ENCODE measurements at places on chromosomes 11 and 22.

- DNase-seq, result no peak
Observed at GRCh38 chr11:48081151-48082010, 101.0 kb downstream of the PTPRJ start.

- DNase-seq, result no peak
Observed at GRCh38 chr11:103368145-103368544, 258.9 kb downstream of the DYNC2H1 start.

- no peak for DNase-seq
Observed at GRCh38 chr11:57913715-57914704, 109.7 kb upstream of the OR9Q1 start.

DNA sequence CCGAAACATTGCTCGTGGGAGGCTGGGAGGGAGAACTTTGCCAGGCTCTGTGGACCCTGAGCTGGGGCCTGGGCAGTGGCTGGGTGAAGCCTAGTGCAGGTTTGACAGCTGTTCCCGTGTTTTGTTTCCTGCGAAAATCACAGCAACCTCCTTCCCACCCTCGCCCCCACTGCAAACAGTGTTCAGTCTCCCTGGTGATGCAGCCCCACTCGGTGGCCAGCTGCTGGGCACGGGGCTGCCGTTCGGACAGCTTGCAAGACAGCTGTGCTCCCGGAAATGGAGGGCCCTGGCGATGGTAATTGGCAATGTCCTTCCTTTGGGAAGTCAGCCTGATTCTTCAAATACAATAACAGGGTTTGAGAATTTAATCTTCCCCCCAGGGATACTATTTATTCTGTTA lies 10.4 kb upstream of the GAL start:
- no peak for DNase-seq

GRCh38 chr11:27707676-27708075 lies 7.4 kb upstream of the BDNF start:
- no peak for DNase-seq

GRCh38 chr11:1278766-1279673 lies 30.4 kb downstream of the TOLLIP start:
- DNase-seq, result no peak

DNA sequence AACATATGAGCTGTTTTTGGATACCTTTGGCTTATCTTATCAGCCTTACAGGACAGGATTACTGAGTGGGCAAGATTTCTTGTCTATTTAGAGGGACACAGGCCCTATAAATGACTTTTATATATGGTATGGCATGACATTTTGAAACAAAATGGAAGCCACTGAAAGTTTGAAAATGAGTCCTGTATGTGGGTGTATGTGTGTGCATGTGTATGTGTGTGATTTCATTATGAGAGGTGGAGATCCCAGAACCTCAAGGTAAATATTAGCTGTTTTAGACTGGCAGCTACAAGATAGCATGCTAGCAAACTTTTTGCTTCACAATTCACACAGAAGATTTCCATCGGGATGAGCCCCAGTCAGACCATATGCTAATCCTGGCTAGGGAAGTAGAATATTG lies 970.5 kb upstream of the CCDC90B start:
- no peak for DNase-seq

DNA sequence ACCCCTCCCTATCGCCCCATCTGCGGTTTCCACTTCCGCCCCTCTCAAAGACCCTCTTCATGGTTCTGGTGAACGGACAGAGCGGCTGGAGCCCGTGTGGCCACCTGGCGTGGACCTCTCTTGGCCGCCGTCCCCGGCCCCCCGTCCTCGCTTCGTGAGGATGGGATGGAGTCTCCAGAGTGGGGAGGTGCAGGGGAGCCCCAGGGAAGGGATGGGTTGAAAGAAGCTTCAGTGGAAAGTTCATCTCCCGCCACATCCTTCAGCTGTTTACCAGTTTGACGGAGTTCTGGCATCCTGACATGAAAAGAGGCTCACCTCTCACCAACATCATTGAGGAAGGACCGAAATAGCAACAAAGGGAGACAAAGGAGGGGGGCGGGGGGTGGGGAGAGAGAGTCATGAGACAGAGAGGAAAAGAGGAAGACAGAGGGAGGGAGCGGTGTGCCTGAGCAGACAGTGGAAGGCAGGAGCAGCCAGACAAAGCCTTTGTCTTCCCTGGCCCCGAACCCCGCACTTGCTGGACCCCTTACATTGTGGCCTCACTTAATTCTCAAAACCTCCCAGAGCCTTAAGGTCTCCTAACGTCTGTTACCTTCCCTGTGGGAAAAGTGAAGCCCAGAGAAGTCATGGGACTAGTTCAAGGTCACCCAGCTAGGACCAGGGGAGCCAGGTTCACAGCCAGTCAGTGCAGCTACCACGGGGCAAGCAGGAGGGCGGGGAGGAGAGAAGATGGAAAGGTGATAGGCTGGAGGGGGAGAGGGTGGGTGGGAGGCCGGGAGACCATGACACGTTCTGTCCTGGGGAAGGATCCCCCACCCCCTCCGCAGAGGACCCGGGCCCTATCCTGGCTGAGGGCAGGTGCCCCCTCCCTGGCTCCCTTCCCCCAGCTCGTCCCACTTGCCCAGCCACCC lies 54.9 kb downstream of the CD6 start:
- no peak for DNase-seq

GRCh38 chr11:8596504-8597046 lies 2.5 kb upstream of the STK33 start:
- no peak for DNase-seq

- DNase-seq, result no peak
Observed at GRCh38 chr11:46616551-46617133, 385 bp downstream of the HARBI1 start.

- no peak for DNase-seq
Observed at GRCh38 chr22:33000342-33001280, 57.6 kb downstream of the SYN3 start.

DNA sequence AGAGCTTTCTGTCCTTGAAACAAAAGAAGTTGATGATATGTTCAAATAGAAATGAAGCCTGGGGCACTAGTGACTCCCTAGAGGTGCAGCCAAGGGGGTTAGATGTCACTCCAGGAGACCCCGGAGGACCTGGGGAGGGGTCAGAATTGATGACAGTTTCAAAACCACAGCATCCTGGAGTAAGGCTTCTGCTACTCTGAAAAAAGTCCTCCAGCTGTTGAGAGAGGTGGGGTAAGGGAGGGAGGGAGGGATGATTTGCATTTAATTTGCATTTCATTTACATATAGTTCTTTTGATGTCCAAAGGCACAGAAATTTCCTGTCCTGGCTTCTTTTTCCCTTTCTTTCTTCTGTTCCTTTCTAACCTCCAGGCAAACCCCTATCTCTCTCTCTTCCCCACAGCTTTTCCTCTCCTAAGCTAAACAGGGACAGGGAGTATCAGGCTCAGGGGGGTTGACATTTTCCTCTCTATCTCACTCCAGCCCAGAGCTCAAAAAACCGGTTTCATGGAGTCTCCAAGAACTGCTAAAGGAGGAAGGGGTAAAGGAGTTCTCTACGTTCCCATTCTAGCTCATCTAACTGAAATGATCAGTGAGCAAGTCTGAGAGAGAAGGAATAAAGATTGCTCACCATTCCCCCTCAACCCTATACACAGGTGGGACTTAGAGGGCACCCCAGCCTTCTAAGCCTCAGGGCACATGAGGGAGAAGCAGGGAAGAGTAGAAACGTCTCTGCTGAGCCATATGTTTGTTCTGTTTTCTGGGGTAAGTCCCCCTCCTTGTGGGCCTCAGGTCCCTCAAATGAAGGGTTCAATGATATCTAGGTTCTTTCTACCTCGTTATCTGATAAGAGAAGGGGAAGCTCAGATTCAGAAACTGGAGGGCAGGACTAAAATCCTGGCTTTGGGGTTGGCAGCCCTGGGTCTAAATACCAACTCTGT lies 3.5 kb upstream of the POU2F3 start:
- no peak for DNase-seq

DNA sequence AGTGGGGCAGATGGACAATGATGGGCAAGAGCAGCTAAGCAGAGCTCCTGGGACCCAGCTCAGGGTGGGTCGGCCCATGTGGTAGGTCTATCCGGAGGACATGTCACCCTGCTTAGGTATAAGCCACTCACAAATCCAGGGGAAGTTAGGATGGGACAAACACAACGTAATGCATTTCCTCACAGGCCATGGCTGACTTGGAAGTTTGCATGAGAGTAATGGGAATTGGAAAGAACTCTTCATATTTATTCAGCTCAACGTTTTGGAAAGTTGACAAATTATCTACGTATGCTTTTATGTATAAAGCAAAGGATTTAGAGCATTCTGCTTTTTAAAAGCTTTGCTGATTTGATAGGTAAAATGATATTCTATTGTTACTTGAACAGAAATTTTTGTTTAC lies 74.9 kb downstream of the SMCO4 start:
- DNase-seq, result no peak

DNA sequence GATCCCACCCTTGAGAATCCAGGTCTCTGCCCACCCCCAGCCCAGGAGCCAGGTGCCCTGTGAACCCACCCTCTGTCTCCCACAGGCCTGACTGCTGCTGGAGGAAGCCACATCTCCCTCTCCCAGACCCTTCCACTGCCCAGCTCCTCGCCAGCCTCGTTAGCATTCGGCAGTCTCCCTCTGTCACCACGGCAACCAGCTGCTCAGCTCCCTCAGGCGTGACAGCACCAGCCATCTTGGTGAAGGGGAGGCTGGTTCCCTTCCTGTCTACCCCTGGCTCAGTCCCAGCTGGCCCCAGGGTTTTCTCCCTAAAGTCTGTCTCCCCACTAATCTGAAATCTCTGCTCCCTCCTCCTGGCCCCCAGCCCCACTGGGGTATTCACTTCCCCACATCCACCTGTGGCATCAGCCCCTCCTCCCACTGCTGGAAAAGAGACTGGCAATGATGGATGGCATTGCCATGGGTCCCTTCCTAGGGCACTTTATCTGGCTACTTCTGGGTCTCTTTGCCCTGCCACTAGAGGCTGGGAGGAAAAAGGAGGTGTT lies 28.1 kb downstream of the NRXN2 start:
- DNase-seq, result no peak

- no peak for DNase-seq
Observed at GRCh38 chr11:8608652-8609051, 14.6 kb upstream of the STK33 start.

GRCh38 chr11:80613655-80614054 lies 1172.8 kb upstream of the TENM4 start:
- no peak for DNase-seq
